ENCODE measurements at places on chromosomes 1 and 21.

GRCh38 chr21:27795418-27795817 lies 828.5 kb upstream of the ADAMTS5 start:
- DNase-seq, result no peak

DNA sequence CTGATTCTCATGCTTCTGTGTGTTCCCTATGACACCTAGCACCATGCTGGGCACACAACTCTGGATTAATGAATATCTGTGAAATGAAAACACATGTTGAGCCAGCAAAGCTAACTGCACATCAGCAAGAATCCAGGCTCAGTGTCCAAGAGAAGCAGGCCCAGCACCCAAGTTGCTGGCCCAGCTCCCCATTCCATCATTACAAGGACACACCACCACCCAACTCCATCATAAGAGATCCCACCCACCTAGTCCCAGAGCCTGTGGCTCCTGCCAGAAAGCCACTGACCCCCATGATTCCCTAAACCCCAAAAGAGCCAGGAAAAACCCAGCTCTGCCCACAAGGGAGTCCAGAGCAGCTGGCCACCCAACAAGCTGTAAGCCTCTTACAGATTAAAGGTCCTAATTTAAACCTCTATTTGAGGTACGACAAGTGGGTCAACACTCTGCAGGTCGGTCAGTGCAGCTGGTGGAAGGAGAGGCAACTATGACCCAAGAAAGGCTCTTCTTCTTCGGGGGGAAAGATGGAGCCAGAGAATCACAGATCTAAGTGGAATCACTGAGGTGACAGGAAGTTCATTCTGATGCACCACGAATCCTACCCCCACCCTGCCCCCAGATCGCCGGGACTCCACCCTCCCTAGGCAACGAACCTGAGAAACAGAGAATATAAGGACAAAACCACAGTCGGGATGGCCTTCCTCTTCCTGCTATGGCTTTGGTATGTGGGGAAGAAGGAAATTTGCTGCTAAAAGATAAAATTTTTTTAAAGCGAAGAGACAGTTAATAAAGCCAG lies 58.2 kb downstream of the CD34 start:
- no peak for DNase-seq

DNA sequence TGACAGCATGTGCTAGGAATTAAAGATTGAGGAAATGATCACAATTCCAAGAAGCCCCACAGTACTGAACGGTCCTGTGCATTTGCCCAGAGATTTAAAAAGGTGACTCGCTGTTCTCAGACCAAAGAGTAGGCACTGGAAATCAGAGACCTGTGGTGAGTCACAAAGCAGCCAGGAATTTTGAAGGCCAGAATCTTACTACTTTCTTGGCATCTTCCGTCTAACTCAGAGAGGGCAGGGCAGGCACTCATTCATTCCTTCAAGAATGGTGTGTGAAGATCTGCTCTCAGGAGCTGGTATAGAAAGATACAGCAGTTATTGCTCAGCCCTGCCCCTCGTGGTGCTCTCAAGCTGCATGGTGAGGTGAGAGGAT lies 57.9 kb downstream of the BRINP2 start:
- DNase-seq, result no peak

DNA sequence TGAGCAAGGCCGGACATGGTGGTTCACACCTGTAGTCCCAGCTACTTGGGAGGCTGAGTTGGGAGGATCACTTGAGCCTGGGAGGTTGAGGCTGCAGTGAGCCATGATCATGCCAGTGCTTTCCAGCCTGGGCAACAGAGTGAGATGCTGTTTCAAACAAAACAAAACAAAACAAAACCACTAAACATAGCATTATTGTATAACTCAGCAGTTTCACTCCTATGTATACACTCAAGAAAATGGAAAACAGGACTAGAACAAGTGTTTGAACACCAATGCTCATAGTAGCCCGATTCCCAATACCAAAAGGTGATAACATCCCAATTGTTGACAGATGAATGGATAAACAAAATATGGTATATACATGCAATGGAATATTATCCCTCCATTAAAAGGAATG lies 1.3 kb upstream of the SPATA21 start:
- no peak for DNase-seq

GRCh38 chr1:214264196-214264595 lies 16.8 kb upstream of the SMYD2 start:
- DNase-seq, result no peak

GRCh38 chr1:234763367-234763766 lies 153.4 kb upstream of the IRF2BP2 start:
- no peak for DNase-seq

GRCh38 chr21:31354122-31354521 lies 10.1 kb upstream of the TIAM1 start:
- DNase-seq, result no peak

- DNase-seq, result peak; percentile 23
These were observed 402.5 kb downstream of the PTPRC start for GRCh38 chr1:199041173-199041914.

DNA sequence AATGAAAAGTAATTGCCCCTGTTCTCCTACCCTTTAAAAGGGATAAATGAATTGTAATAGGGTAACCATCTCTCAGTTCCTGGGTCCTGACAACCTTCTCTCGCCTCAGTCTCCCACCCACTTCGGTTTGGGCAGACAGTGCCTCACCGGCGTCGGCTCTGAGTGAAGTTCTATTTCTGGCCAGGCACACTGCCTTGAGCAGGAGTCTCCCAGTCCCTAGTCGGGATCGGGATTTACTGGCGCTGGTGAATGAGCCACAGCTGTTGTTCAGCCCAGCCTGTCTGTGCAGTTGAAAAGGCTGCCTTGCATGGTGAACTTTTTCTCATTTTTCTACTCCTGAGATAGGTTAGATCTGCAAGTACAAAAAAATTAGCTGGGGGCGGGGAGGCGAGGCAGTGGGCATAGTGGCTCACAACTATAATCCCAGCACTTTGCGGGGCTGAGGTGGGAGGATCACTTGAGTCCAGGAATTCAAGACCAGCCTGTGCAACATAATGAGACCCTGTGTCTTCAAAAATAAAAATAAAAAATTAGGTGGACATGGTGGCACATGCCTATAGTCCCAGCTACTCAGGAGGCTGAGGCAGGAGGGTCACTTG lies 7.4 kb downstream of the PLEKHM2 start:
- DNase-seq, result no peak

DNA sequence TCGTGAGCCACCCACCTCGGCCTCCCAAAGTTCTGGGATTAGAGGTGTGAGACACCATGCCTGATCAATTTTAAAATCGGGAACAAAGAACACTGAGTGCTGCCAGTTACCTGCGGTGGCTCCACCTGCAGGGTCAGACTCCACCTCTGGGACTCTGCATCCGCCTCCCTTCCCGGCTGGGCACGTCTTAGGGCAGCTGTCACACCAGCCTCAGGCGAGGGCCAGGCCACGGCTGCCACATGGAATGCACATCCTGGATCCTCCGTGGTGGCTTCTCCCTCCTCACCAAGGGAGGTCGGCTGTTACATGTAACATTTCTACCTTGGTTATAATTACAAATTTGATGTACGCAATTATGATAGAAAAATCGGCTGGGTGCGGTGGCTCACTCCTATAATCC lies 5.9 kb upstream of the MXRA8 start:
- DNase-seq, result no peak

GRCh38 chr1:19113697-19114092 lies 96.4 kb downstream of the UBR4 start:
- no peak for DNase-seq

DNA sequence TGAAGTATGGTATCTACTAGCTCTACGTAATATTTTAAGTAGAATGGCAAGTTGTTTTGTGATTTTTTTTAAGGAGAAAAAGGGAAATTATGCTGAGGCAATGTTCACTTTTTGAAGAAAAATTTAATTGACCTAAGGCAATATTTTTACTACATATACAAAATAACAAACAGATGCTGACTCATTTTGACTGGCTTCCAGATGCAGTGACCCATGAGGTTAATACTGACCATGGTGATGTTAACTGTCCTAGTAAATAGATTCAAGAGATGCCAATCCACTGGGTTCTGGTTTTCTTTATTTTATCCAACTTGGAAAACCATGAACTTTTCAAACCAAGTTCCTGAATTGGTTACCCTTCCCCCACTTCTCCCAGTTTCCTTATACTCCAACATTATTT lies 154.9 kb downstream of the CRB1 start:
- DNase-seq, result no peak

DNA sequence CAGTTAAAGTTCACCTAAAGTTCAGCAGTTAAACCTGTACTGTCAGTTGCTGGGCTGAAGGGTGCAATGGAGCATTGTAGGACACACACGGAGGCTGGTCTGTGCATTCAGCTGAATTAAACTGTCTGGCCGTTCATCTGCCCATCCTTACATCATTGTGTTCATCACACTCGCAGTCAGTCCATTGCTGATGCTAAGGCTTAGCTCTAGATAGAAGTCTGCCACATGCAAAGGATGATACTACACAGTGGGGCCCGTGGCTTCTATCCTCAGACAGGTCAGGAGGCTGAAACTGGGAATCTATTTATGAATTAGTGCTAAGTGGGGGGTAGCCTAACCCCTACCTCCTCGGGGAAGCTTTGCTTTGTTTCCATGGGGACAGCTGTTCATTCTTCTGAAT lies 60.4 kb downstream of the CNIH3 start:
- no peak for DNase-seq

DNA sequence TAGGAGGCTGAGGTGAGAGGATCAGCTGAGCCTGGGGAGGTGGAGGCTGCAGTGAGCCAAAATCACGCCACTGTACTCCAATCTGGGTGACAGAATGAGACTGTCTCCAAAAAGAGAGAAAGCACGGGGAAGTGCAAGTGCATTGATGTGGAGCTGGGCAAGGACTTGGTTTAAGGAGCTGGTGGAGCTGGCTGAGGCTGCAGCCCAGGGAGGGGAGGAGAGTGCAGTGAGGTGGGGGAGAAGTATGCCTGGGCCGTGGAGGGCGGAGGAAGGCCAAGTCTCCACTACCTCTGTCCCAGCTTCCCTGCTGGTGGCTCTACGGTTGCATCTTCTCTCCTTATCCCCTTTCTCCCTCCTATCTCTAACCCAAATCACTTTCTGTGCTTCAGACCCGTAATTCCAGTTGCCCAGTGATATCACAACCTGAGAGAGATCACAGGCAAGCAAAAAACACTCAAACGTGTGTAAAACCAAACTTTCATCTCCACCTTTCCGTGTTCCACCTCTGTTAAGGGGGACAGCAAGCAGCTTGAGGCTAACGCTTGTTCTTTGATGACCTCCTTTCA lies 11.1 kb downstream of the TOR3A start:
- DNase-seq, result no peak

GRCh38 chr21:23394458-23394857 lies 2212.8 kb downstream of the MRPL39 start:
- DNase-seq, result no peak

DNA sequence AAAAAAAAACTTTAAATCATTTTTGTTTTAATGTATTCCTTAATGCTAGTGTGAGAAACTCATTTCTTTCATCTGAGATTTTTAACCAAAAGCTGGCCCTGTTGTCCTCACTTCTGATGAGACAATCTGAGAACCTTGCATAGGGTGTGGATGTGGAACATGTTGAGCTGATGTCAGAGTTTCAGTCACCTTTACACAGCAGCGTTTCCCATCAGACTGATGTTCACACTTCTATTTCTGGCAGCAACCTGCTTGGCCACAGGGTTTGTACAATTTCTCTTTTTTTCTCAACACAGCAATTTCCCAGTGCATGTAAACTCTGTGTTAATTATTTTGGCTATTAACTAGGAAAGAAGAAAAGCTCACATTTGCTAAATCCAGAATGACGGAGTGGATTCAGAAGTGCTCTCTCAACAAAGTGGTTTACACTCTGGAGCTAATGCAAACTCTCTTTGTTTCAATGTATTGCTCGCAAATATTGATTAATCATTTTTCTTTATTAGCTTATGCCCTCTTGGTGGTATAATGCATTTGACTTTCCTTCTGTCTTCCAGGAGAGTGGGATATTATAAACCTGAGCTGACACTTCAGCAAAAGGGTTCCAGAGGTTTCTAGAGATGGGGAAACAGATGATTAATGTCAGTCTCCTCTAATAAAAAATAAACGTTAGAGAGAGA lies 70.5 kb upstream of the HSPA13 start:
- peak; percentile 20 for DNase-seq

GRCh38 chr1:202981939-202982338 lies 14.9 kb upstream of the CYB5R1 start:
- DNase-seq, result no peak

DNA sequence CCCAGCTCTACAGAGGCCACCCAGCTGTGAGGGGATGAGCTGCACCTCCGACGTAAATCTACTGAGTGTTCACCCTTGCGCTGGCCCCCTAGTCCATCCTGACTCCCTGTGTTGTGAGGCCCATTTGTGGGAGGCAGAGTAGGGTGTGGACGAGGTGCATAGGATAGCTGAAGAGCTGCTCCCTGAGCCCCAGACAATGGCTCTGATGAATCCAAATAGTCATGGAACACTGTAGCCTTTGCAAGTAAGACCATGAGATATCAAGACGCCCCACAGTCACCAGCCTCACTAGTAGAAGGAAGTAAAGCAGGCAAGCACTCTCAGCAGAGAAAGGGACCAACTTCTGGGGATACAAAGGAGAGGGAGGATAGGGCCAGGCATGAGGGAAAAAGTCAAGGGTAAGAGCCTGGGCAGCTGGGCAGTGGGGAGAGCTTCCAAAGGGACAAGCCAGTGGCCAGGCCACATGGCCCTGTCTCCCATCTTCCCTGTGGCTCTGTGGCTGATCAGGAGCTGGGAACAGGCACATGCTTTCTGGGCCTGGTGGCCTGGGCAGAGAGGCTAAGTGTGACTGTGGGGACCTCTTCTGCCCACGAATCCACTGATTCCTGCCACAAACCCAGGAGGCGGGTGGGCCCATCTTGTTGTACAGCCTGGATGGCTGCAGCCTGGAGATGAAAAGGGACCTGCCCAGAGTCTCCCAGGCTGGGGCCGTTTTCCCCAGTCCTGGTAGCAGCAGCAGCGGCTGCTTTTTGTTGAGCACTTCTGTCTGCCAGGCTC lies 55.5 kb upstream of the EPS8L3 start:
- DNase-seq, result no peak

- DNase-seq, result no peak
These were observed 98.7 kb upstream of the USP24 start for GRCh38 chr1:55313903-55314302.

DNA sequence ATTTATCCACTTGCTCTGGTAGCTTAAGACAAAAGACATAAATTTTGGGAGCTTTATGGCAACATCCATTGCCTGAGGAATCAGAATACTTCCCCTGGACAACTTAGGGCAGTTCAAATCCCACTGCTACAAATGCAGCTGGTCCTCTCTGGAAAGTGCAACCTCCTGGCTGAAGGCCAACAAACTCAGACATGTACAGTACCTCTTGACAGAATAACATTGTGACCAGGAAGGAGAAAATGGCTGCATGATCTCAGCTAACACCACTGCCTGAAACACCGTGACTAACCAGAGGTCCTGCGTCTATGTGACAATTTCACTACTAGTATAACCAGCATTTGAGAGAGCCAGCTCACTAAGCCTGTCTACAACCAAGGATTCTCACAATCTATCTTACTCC lies 218.9 kb downstream of the CRB1 start:
- no peak for DNase-seq

DNA sequence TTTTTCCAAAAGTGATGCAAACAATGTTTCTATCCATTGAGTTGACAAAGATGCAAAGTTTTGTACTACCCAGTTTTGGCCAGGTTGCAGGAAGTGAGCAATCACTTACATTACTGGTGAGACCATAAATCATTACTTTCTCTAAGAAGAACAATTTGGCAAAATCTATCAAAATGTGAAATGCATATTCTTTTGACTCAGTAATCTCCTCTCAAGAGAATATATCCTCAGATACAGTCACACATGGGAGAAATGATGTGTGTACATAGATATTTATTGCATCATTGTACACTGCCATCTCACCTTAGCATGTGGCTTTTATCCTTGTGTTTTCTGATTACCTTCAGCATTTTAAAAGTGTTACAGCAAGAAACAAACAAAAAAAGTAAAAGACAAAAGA lies 52.4 kb upstream of the FMO3 start:
- no peak for DNase-seq
